ENCODE measurements at places on chromosomes 16 and 17.

- DNase-seq: no peak
Observed at GRCh38 chr17:5820721-5821456, 236.6 kb upstream of the NLRP1 start.

DNA sequence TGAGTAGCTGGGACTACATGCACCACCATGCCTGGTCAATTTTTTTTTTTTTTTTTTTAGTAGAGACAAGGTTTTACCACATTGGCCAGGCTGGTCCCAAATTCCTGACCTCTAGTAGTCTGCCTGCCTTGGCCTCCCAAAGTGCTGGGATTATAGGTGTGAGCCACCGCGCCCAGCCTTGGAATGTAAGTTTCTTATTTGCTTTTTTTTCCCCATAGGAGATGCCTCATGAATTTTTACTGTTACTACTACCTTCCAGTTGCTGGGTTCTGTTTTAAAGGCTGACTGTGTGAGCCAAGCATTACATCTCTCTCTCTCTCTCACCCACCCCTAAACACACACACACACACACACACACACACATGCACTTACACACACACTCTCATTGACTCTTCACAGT, 112.6 kb downstream of the RGS9 start:
- no peak for DNase-seq

- DNase-seq: no peak
Observed at GRCh38 chr17:42200706-42201457, 6.6 kb upstream of the GHDC start.

- no peak for DNase-seq
Observed at GRCh38 chr16:11057711-11058345, 113.5 kb downstream of the CLEC16A start.

DNA sequence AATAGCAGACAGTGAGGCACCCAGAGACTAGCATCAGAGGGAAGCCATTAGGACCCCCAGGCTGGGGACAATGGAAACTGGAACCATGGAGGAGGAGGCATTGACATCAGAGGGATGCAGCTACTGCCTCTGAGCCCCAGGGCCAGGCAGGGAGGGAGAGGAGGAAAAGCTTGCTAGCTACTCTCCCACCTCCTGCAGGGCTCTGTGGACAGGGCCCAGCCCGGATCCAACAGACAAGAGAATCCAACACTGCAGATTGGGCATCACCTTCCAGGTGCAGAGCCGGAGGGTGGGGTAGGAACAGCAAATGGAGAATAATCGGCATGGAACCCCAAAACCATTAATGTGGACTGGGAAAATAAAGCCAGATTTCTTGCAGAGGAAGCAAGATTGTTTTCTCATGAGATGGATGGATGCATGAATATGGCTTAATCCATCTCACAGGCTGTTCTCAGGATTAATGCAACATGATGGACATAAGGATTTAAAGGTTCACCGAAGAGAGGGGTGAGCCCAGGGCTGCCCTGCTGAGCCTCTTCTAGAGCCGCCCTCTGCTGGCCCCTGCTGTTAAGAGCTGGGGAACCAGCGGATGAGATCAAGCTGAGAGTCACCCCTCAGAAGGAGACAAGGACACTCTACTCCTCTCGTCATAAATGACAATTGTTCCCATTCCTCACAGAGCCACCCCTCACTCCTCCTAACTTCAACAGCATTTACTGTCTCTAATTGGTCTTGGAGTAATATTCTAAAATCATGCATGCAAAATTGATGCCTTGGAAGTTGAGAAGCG, 48.8 kb downstream of the DNAH3 start:
- DNase-seq: no peak

DNA sequence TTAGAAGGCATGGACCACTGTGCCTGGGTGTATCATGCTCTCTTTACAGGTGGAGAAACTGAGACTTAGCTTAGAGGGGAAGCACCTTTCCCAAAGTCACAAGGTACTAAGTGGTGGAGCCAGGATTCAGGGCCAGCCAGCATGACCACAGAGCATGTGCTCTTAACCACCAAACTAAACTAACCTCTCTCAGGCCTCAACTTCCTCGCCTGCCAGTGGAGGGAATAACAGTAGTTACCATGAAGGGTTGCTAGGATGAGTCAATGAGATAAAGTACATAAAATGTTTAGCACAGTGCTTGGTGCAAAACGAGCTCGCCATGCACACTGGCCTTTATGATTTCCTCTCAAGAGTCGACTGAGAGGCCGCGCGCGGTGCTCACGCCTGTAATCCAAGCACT, 6.4 kb upstream of the MYO1C start:
- DNase-seq: peak; percentile 38

- DNase-seq: no peak
Observed at GRCh38 chr17:70407506-70407905, 238.2 kb downstream of the KCNJ2 start.

GRCh38 chr17:3956983-3957382, 7.3 kb downstream of the ATP2A3 start:
- DNase-seq: no peak

DNA sequence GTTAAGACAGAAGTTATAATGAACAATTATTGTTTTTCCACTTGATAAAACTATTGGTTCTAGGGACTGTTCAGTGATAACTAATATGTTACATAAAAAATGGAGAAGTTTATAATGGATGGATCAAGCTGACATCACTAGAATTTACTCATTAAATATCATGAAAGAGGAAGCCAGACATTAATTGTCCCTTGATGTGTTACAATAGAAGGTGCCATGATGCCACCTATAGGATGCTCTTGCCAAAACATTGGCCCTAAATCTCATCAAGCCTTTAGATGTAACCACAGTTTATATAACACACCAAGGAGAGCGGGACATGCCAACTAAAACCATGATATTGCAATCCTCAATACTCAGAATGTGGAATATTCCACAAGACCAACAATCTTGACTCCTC, 147.9 kb upstream of the MON1B start:
- no peak for DNase-seq

DNA sequence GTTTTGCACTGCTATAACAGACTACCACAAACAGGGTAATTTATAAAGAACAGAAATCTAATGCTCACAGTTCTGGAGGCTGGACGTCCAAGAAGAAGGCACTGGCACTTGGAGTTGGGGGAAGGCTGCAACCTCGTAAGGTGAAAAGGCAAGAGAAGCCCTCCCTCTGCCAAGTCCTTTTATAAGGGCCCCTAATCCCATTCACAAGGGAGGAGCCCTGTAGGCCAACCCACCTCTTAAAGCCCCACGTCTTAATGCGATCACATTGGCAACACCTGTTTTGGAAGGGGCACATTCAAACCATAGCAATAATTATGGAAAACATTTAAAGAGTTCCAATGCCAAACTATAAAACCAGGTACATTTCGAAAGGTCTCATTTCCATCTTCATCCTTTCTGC, 5.2 kb downstream of the PKD1L3 start:
- no peak for DNase-seq

GRCh38 chr17:80491478-80492342, 15.3 kb upstream of the NPTX1 start:
- no peak for DNase-seq

DNA sequence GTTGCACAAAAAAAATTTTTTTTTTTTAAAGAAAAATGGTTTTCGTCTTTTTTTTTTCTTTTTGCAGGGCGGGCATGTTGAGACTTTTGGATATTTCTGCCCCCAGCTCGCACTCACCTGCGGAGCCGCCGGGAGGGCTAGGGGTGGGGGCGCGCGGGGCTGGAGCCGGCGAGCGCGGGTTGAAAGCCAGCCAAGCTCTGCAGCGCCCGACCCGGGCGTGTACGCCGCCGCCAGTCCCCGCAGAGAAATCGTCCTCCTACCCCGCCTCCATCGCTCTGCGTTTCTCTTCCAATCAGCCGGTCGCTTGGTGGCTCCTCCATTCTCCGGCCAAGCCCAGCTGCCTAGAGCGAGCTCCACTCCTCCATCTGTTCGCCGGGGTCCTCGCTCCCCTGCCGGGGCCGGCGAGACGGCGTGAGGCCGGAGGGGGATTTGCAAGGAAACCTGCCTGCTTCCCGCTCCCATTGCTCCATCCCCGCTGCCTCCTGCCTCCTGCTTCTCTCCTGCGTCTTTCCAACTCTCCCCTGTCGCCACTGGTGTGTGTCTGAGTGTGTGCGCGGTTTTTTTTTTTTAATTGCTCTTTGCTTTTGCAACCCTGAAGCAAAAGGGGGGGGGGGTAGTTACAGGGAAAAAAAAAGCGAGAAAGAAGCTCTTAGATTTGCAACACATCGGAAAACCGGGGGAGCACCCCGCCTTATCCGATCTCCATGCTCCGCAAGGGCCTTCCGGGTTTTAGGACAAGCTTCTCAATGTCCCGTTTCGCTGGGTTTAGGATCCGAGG, 1.8 kb upstream of the UBTF start:
- DNase-seq: peak; percentile 67

DNA sequence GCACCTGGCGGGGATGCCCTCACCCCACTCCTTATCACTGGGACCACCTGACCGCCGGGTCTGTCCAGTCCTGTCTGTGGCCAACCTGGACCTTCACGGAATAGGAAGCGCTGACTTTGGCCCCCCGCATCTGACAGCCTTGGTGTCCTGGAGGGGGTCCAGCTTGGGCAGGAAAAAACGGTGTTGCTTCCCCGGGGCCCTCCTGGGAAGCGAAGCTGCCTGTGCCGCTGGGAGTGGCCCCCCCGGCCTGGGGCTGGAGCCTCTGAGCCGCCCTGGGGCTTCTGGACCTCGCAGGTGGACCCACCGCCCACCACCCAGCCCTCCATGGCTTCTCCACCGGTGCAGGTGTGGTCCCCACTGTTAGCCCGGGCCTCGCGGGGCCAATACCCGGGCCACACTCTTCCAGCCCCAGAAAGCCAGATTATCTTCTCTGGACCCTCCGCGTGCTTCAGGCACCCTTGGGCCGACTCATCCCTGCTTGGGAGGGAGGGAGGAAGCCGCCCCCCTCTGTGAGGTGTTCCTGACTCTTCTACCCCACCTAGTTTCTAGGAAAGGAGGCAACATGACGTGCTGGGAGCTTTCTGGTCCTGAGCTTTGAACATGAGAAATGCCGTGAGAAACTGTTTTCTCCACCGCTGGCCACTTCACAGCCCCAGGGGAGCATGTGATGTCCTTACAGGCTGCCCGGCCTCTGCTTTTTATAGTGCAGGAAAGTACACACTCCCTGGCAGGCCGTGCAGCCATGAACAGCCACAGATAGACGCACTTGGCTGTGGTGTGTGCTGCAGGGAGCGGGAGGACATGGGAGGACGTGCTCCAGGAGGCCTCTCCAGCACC, 1.1 kb downstream of the C1QTNF1 start:
- DNase-seq: no peak

DNA sequence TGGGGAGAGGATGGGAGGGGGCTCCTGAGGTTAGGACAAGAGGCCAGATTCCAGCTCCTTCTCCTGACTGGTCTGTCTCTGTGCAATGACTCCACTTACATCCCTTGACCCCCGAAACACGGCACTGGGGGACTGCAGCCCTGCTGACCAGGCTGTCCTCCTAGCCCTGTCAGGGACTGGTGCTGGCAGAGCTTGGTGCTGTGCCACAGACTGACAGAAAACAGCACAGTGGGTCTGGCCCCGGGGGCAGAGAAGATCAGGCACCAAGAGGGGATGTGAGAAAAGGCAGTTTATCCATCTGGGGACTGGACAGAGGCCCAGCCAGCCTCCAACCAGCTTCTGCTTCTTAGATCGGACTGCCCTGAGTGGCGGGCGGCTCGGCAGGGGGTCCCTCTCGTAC, 19.4 kb downstream of the SLC38A7 start:
- no peak for DNase-seq

DNA sequence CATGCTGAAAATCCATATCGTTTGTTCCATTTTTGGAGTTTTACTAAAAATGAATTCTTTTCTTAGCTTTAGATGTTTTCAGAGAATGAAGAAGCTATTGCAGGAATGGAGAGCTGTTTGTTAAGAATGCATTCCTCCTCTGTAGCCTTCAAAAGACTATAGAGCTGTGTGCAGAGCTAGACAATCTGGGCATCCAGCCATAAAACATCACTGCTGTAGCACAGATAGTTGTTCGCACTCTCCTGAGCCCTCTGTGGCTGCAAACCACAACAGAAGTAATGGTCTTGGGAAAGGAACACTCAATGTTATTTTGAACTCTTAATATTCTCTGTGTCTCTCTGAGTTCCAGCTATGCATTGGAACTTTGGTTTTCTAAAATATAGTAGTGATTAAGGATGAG, 4.9 kb downstream of the TNRC6C start:
- DNase-seq: no peak

DNA sequence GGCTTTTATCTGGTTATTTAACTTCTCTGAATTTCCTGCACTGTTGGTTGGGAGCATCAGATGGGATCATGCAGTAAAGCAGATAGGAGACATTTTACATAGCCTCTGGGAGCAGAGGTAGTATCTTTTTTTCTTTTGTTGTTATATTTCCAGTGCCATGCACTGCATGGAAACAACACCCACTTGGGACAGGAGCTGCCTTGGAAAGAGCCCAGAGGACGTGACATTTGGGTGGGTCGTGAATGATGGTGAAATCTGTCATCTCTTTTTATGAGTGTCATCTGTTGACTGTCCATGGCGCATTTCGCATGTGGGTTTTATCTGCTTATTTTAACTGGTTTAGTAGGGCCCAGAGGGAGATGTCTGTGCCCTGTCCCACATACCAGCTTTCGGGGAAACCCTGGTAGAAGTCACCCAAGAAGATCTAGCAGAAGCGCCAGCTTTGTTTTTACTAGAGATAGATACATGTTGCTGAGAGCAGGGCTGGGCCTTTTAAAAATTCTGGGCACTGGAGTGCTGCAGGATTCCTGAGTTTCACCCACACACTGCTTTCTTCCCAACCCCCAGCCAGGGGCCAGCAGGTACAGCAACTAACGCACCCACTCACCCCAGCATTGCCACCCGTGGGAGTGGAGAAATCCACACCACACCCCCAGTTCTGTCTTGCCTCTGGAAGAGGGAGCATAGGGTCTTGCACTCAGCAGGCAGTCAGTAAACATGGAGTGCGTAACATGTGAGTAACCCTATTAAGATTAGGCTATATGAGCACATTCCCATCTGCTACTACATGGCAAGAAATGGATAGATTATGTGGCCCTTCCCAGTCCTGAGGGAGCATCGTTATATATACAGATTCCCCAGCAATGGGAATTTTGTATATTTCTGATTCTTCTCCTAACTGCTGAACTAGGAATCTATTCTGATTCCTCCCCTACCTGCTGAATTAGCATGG, 8.4 kb upstream of the TERF2 start:
- no peak for DNase-seq

DNA sequence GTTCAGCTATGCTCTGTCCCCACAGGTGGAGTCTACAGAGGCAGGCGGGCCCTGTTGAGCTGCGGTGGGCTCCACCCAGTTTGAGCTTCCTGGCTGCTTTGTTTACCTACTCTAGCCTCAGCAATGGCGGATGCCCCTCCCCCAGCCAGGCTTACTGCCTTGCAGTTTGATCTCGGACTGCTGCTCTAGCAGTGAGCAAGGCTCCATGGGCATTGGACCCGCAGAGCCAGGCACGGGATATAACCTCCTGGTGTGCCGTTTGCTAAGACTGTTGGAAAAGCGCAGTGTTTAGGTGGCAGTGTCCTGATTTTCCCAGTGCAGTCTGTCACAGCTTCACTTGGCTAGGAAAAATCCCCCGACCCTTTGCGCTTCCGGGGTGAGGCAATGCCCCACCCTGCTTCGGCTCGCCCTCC, 89.1 kb downstream of the BCAS3 start:
- no peak for DNase-seq

Measured in PC-9 (cell line).